Daoy (cell line): ENCODE measurements at places on chromosomes 3 and 15. TPM values are rescaled to one million over a fixed set of nuclear protein-coding genes. Genes with fewer than 3 reads are reported as not detected.

- no peak for DNase-seq
These were observed 1330.3 kb upstream of the CADM2 start for GRCh38 chr3:83628471-83628870.

Gene GOLGA8N
- 0.23 and 0.51 TPM in 2 replicates for total RNA-seq

Gene EPHB1
- total RNA-seq, result 2.5 and 4.2 TPM in 2 replicates

DNA sequence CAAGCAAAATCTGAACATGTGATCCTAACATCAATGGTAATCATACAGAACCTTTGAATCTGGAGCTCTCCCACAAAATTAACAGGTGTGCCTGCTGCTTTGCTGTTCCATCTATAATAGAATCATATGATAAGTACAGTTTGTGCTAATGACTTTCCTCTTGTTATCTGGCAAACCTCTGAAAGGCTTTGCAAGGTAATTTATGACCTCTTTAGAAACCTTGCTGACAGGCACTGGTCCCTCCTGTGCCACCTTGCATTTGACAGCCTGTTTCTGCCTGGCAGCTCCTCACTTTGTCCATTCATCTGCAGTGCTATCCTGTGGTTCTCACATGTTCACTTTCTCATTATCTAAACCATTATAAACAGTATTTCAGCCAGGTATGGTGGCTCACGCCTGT is 10.2 kb upstream of the HTR3C start:
- DNase-seq, result no peak

Gene ZNF80
- not detected in 2 replicates for total RNA-seq

Gene ADPRH
- total RNA-seq, result 0.86 and 2.5 TPM in 2 replicates
